NCI-H1436 (cell line): ENCODE measurements at places on chromosomes 16 and 17.

GRCh38 chr17:76496464-76496863 lies 4.8 kb downstream of the RHBDF2 start:
- DNase-seq: no peak

DNA sequence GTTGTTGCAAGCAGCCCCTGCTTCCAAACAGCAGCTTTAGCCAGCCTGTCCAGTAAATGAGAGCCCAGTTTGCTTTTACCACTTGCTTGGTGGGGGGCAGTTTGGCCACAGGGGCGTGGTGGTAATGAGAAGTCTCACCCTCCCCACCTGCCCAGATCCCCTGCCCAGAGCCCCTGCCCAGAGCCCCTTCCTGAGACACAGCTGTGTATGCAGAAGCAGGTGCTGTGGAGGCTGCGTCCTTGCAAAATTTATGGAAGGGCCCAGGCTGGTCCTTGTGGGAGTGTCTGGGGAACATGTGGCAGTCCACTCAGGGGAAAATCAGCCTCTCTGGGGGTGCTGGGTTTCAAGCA lies 27.6 kb upstream of the LGALS9 start:
- no peak for DNase-seq

DNA sequence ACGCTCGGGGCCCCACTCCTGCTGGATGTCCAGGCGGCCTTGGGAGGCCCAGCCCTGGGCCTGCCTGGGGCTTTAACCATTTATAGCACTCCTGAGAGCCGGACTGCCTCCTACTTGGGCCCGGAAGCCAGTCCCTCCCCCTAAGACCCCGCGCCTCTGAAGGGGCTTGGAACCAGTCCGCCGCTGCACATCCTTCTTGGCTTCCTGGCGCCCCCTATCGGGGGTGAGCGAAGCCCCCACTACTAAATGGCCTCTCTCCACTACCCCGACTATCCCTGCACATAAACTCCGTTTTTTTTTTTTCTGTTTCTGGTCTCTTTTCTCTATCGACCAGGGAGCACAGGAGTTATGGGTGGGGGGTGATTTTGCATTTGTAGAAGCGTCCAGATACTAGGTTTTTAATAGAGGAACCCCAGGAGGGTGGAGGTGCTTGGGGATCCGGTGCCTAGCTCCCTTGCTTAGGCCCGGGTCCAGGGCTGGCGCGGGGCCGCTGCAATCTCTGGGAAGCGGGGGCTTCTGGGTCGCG lies 633 bp upstream of the NOL3 start:
- peak; percentile 75 for DNase-seq

GRCh38 chr16:55542459-55543082 lies 23.9 kb upstream of the CAPNS2 start:
- no peak for DNase-seq

DNA sequence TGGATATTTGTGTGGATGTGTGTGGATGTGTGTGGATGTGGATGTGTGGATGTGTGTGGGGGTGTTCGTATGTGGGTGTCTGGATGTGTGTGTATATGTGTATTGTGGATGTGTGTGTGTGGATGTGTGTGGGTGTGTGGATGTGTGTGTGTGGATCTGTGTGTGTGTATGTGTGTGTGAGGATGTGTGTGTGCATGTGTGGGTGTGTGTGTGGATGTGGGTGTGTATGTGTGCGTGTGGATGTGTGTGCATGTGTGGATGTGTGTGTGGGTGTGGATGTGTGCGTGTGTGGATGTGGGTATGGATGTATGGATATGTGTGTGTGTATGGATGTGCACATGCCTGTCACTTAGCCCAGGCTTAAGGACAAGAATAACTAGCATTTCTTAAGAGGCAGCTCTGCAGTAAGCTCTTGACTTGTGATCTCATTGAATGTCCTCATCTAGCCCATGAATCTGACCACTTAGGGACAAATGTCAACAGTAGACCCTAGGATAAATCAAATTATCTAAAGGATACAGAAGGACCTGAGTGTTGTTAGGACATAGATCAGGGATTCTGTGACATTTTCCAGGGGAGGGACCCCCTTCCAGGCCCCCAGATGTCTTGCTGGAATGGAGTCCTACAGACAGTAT lies 83.5 kb downstream of the BMERB1 start:
- DNase-seq: no peak
